GM13976 (cell line): ENCODE measurements at places on chromosomes 5 and 9.

- DNase-seq: no peak
These were observed 234.3 kb downstream of the CHSY3 start for GRCh38 chr5:130138406-130139045.

DNA sequence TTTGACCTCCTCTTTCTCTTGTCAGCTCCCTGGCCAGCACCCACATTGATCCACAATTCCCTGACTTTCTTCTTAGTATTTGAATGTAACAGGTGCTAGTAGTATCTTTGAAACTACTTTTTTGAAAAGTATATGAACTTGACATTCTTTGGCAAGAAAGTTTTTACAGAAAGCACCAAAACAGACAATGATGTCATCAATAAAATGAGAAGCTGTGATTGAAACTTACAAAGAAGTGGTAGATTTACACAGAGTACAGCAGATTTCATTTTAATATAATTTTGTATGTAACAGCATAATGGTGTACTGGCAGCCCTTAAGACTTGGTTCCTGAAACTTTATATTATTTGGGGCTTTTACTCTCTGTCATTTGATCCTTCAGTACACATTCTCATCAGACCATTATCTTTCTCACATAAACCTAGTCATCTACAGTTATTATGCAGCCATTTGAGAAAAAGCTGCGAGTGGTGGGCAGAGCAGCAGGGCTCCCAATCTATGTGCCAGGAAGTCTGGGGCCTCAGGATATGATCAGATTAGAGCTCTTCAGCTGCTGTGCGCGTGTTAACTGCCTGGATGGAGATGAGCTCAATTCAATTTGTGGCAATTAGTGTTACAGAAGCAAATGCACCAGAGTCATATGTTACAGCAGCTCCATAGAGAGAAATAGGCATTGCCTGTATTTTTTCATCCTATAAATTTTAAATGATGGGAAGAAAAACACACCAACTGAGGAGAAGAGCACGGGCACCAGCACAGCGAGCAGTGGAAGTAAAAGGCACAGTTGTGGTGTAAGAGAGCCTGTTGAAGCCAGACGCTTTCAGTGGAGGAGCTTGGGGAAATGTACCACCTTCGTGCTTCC is 126.1 kb downstream of the STARD4 start:
- DNase-seq: no peak

GRCh38 chr9:123998970-123999621 is 12.5 kb upstream of the LHX2 start:
- DNase-seq: peak; percentile 50

DNA sequence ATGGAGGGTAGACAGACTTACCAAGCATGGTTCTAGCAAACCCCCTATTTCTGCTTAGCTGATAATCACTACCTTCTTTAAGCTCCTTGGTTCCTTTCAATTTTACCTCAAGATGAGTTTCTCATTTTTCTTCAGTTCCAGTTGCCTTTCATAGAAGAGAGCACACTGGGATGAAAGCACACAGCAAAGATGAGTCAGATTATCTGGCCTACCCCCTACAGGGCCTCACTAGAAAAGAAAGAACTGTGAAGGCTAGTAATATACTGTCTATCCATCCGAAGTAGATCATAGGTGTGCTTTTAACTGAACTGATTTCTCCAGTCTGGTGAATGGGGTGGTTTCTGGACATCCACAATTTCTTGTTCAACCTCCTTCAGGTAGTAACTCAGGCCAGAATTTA is 122.5 kb downstream of the TRPM3 start:
- DNase-seq: no peak

GRCh38 chr5:22319798-22320197 is 533.3 kb downstream of the CDH12 start:
- DNase-seq: no peak

DNA sequence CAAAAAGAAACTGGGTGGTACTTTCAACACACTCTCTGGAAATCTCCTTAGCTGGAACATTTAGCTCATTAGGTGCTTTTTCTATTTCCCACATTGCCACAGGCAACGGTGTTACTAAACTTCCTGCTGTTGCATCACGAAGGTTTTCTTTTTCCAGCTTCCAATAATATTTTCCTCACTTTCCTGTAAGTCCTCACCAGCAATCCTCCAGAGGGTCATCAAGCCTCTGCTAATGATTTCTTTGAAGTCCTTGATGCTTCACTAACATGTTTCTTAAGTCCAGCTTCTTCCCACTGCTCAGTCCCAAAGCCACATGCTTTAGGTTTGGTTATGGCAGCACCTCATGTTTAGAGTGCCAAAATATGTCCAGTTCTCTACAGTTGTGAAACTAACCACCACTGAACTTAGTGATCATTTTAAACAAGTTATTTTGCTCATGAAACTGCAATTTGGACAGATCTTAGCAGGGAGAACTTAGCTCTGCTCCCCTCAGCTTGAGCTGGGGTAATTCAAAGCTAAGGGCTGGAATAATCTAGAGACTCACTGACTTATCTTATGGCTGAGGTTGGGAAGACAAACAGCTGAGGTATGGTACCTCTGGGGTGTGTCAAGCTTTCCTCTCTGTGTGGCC is 39.9 kb upstream of the RETREG1 start:
- DNase-seq: no peak

GRCh38 chr5:153513156-153513555 is 22.7 kb downstream of the GRIA1 start:
- DNase-seq: no peak

DNA sequence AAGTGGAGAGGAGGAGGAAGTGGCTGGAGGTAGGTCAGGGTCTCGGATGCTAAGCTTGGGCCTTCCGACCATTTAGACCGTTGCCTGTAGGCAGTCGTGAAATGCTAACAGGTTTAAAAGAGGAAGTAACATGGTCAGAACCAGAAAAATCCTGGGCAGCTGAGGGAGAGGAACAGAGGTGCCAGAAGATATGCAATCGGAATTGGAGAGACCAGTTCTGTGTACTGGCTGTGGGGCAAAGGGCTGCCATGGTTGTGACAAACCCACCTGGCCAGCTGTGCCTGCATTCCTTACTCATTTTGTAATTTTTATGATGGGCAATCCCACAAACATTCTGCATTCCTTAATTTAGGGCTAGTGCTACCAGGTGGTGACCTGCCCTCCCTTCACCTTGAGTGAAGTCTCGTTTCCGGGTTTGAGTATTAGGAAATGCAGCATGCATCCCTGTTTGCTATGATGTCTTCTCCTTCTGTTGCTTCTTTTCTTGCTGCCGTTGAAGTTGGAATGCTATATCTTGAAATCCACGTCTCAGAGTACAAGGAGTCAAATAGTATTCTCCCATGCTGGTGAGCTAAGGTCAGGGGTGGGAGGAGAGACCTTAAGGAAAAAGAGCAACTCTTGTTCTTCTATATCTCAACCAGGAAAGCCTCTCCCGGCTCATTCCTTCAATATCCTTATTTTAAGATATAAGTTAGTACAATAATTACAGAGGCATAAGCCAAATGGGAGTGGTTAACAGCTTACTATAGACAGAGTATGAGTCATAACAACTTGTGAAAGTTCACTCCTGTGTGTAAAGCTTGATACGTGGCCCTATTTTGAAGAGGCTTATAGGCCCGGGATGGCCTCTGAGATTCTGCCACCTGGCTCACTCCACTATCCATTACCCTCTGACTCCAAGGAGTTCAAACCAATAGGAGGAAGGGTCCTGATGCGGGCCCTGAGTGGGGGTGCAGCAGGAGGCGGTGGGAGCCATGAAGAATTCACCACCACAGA is 37.0 kb downstream of the B4GALT1 start:
- DNase-seq: peak; percentile 72

DNA sequence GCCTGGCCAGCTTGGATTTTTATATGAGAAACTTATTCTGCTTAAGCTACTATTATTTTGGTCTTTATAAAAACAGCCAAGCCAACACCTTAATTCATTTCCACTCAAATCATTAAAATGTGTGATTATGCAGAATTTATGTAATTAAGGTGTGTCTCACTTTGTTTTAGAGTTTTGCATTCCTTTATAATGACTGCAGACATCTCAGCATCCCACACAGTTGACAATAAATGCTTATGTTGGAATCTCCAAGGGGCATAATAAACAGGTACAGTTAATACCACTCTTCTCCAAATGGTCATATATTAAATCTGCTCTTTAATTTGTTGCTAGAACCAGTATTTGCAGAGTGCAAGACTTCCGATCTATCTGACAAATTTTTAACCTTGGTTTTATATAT is 34.3 kb downstream of the ARL15 start:
- no peak for DNase-seq

GRCh38 chr9:79665931-79666330 is 94.2 kb downstream of the TLE4 start:
- no peak for DNase-seq

- DNase-seq: no peak
These were observed 19.1 kb downstream of the HMCN2 start for GRCh38 chr9:130284690-130285089.

GRCh38 chr5:83527221-83527620 is 55.7 kb downstream of the VCAN start:
- DNase-seq: no peak

DNA sequence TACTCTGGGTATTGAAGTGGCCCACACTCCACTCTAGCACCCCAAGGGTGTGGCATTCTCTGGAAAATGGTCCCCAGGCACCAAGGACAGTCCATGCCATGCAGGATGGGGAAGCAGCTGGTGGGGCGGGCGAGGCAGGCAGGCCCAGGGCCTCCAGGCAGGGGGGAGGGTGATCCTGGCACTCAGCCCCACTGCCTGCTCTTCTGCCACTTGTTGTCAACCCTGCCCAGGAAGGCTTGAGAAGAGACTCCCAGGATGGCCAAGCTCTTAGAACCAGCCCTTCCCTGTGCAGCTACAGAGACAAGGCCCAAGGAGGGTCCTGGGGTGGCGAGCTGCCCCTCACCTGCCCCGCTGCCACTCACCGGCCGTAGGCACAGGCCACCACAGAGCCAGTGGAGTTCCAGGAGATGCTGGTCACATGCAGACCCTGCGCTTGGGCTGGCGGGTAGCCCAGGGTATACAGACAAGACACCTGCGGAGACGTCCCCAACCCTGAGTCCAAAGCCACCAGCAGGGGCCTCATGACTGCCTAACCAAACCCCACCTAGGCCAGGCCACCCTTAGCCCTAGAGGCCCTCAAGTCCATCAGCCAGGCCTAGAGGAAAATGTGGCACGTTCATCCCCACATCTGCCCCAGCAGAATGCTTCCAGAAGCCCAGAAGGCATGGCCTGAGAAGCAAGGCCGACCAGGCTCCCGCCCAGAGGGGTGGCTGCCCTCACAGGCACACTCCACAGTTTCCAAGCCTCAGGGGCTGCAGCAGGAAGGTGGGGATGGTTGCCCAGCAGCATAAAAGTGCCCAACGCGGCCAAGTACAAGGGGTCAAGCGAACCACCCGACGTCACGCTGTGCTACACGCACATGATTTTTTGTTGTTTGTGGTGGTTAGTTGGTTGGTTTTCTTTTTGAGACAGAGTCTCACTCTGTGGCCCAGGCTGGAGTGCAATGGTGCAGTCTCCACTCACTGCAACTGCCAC is 19.8 kb downstream of the DYNC2I2 start:
- DNase-seq: no peak

DNA sequence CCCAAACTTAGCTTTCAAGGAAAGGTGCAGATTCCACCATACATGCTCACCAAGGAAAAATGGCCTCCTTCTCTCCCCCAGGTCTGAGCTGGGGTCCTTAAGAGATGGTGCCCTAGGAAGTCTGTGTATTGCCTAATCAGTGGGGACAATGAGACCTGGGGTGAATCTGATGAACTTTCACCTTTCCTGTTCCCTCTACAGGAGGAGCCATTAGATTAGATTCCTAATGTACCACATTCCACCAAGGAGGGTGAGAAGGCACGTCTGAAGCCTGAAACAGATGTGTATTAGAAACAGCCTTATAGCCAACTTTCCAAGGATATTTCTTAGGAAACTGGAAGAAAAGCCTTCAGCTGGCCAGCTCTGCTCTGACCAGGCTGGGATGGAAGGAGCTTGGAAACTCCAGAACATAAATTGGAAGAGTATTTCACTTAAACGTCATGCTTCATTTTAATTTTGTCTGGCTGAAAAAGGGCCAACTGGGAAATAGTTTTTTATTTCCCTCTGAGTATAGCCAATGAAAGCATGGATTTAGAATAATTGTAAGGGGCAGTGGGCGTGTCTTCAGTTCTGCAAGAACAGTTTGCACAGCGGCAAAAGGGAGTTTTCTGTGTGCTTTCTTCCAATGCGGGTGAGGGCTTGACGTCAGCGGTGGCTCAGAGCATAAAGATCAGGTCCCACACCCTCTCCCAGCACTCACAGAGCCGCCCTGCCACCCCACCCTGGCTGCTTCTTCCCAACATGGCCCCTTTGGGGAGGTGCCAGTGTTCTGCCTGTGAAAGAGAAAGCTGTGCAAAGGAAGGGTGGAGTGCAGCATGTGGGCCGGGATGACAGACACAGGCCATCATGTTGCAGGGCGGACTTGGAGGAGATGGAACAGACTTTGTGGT is 210.9 kb downstream of the ESM1 start:
- DNase-seq: no peak

GRCh38 chr5:159310511-159310910 is 19.8 kb downstream of the IL12B start:
- no peak for DNase-seq

DNA sequence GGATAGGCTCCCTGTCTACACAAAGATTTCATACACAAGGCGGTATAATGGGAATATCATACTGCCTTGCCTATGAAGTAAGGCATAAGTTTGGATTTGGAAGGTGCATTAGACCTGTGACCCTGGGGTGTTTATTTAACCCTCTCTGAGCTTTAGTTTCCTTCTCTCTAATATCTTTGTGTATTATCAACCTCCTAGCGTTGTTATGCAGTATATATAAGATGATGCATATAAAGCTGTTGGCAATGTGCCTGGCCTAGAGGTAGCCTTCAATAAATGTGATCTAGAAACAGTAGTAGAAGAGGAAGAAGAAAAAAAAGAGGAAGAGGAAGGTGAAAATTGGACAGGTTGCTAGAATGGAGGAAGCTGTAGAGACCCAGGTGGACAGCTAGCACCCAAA is 311.6 kb upstream of the CLINT1 start:
- DNase-seq: no peak

DNA sequence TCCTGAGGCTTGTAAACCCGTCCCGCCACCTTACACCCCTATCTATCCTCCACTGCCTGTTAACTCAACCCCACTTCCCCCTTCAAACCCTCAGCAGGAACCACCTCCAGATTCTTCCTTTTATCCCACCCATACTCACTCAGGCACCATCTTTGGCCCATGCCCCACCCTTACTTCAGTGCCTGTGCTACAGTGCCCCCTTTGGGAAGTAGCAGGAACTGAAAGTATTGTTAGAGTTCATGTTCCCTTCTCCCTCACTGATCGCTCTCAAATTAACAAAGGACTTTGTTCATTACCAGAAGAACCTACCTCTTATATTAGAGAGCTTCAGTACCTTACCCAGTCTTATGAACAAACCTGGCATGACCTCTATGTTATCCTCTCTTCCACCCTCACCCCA is 92.2 kb upstream of the MOCS2 start:
- DNase-seq: no peak
